ENCODE measurements at places on chromosomes 11 and 22.

DNA sequence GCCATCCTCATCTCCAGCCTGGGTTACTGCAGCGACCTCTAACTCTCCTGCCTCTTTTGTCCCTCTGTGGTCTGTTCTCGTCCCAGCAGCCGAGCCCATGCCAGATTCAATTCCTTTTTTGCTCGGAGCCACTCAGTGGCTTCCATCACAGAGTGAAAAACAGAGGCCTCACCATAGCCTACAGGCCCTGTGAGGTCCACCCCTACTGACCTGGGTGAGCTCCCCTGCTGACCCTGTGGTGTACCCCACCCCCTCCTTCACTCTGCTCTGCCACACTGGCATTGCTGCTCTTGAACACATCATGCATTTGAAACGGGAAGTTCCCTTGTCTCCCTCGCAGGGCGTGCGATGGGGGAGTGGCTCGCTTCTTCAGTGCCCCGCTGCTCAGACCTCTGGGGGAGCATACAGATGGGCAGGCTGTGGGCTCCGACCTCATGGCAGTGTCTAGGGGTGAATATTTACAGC, 2.1 kb downstream of the AIP start:
- DNase-seq: no peak

DNA sequence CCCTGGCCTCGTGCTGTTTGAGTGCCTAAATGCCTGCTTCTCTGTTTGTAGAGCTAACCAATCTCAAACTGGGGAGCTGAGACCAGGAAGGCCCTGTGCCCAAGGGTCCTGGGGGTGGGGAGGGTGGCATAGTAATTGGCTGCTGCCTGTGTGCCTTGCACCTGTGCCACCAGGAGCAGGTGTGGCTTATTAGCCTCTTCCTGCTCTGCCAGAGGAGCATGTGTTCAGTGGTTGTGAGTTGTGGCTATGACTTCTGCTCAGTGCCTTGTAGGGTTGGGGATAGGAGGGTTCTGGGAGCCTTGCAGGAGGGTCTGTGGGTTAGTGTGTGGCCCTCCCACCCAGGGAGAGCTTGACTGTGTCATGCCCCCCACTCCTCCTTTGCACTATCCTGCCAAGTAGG, 109.2 kb downstream of the ZBTB16 start:
- no peak for DNase-seq

GRCh38 chr22:30490399-30490798, 15.1 kb downstream of the SEC14L4 start:
- DNase-seq: no peak

- DNase-seq: no peak
Observed at GRCh38 chr22:25067851-25068421, 115.4 kb downstream of the KIAA1671 start.

- DNase-seq: no peak
Observed at GRCh38 chr11:80424012-80424695, 983.3 kb upstream of the TENM4 start.

DNA sequence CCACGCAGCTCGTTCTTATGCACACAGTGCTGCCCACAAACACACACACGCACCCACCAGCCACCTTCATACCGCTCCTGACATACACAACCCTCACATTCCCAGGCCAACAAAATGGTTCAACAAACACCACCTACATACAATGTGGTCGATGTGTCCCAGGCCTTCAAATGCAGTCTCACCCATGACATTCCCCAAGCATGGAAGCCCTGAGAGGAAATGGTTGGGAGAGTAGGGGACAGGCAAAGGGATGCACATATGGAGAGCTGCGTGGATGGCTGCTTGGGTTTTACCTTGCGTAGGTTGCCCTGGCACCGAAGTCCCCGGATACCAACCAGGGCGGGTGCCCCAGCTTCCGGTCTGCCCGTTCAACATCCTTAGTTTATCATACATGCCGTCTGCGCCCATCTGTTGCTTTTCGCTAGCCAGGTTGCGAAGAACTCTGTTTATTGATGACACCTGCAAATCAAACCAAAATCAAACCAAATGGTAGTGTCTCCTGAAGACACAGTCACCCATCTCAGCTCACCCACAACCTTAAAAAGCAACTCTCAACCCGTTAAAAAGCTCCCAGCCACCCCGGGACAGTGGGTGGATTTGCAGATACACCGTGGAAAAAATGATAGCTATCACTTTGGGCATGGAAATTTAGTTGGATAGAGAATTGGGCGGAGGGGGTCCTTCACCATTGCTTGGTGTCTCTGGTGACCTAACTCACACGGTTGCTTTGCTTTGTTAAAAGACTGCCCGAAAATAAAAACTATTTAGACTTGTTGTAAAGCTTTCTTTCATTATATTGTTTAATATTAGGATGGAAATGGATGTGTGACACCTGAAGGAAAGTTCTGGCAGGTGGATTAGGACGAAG, 10.5 kb downstream of the PAX6 start:
- no peak for DNase-seq

DNA sequence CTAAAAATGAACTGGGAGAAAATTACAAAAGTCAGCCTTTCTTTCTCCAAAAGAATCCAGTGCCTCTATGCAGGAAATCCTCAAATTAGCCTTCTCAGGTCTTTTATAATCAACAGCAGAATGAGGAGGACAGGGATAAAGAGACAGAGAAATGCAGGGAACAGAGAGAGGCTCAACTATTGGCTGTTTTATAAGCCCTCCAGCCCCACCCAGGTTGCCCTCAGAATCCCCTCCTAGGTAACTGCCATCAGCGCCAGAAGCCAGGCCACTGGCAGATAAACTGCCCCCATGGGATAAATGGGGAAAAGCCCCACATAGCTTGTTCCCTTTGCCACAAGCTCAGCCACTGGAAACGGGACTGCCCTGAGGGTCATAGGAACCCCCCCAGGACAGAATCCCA, 10.9 kb upstream of the HMOX1 start:
- no peak for DNase-seq

- no peak for DNase-seq
Observed at GRCh38 chr11:32224580-32224979, 133.7 kb downstream of the RCN1 start.

Measured in NCI-H1105 treated with DMSO at 0.1 percent for 48 hours (cell line).